ENCODE measurements at places on chromosomes 5 and 9.

- no peak for DNase-seq
Measured at GRCh38 chr5:169149317-169149716, 151.6 kb downstream of the SLIT3 start.

DNA sequence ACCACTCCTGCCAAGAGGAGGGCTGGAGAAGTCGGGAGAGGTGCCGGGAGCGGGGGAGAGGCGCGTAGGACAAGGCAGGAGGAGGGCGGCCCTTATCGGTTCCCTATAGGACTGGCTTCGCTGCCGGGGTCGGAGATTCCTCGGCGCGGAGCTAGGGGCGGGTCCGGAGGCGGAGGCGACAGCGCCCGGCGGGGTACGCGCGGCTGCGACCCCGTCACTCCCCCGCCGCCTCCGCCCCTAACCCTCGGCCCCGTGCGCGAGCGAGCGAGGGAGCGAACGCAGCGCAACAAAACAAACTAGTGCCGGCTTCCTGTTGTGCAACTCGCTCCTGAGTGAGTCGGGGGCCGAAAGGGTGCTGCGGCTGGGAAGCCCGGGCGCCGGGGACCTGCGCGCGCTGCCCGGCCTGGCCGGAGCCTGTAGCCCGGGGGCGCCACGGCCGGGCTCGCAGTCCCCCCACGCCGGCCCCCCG, 2.0 kb downstream of the GLIS3 start:
- DNase-seq, result peak; percentile 53

DNA sequence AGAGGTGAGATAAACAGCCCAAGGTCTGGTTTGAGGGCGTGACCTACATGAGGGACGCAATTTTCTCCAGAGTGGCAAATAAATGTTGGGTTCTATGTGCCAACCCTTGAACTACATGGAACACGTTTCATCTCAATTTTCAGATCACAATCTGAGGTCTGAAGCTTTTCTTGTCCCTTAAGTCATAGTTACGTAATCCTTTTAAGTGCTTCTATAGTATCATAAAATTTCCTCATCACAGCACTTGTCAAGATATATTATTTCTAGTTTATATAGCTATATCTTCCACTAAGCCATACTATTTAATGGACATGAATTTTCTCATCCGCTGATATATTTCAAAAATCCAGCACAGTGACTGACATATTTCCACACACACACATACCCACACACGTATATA, 53.1 kb upstream of the GRIN3A start:
- DNase-seq, result no peak

- DNase-seq, result no peak
Measured at GRCh38 chr5:151026088-151026487, 5.7 kb downstream of the GPX3 start.

GRCh38 chr5:124504081-124504916, 242.1 kb downstream of the ZNF608 start:
- DNase-seq, result peak; percentile 3

- DNase-seq, result peak; percentile 2
Measured at GRCh38 chr5:35971186-35971877, 19.9 kb downstream of the UGT3A1 start.

DNA sequence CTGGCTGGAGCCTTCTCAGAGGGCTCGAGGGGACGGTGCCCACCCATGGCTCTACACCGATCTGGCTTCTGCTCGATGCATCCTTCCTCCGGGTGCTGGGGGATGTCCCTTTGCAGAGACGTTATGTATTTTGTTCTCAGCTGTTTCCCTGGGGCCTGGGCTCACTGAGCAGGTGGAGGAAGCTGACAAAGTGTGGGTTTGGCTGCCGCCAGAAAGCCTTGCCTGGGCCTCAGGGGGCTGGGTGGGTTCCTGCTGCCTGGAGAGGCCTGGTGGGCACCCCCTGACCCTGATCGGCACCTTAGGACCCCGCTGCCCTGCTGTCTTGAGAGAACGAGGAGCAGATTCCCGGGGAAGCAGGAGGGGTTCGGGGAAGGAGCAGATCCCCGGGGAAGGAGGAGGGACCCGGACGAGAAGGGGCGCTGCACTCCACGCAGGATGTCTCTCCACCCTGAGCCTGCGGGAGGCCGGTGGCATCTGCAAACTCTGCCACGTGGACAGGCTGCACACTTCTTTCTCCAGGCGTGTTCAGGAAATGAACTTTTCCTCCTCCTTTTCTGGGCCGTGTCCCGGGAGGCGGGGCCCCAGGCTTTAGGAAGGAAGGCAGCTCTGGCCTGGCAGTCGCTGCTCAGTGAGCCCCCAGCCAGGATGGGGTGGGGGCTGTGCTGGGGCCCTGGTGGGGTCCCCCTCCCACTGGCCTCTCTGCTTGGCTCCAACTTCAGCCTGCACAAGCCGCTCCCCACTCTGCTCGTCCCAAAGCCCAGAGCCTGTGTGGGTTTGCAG, 148.9 kb downstream of the RXRA start:
- peak; percentile 55 for DNase-seq

GRCh38 chr5:54659700-54660131, 142.2 kb downstream of the SNX18 start:
- peak; percentile 40 for DNase-seq

DNA sequence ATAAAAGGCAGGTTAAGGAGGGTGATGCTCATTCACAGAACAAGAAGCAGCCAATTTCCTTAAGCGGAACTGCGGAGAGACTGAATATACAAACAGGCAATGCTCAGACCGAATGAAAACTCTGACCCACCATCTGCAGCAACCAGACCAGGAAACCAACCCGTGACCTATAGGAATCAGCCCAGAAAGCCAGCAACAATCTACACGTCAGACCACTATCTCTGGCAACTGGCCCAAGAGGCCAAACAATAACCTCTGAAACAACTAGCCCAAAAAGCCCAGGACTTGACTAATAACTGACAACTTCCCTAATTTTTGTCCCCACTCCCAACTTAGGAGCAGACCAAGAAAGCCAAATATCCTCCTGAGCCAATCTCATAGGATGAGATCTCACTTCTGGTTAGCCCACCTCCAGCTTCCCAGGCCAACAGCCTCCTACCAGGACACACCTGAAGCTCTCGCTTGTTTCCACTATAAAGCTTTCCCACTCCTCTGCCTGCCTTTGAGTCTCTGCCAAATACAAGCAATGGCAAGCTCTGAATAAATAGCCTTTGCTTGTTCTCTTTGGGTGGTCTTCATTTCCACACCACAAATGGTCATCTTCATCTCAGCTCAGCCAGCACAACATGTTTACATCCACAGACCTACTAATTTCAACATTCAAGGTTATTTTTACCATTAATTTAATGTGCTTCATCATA, 168.5 kb downstream of the HSD17B3 start:
- DNase-seq, result no peak

GRCh38 chr5:77637170-77637997, 1.1 kb downstream of the OTP start:
- DNase-seq, result no peak

DNA sequence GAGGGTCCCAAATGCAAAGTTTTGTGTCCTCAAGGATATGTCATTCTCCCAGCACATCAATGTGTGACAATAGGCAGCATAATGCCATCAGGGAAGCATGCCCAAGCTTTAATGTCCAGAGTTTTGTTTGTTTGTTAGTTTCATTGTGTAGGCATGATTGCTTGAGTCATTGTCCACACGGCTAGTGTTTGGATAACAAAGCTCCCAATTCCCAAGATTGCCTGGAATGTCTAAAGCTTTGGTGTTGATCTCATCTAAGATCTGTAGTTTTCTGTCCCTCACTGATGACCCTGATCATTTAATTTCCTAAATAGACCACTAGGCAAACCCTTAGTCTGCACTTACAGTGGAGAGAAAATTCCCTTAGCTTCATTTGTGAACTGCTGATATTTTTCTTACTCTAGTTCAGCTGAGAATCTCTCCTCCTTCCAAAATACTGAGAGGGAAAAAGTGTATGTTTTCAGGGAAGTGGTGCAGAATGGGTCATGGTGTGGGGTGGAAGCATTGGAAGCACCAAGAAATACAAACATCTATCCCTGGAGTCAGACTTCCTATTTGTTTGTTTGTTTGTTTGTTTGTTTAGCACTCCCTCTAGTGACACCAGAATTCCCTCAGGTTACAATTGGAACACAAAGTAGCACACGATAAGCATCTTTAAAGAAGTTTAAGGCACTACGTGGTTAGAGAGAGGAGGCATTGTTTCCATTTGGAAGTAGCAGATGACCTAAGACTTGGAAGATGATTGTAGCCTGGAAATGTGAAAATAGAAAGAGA, 127.1 kb downstream of the PRDM6 start:
- no peak for DNase-seq

DNA sequence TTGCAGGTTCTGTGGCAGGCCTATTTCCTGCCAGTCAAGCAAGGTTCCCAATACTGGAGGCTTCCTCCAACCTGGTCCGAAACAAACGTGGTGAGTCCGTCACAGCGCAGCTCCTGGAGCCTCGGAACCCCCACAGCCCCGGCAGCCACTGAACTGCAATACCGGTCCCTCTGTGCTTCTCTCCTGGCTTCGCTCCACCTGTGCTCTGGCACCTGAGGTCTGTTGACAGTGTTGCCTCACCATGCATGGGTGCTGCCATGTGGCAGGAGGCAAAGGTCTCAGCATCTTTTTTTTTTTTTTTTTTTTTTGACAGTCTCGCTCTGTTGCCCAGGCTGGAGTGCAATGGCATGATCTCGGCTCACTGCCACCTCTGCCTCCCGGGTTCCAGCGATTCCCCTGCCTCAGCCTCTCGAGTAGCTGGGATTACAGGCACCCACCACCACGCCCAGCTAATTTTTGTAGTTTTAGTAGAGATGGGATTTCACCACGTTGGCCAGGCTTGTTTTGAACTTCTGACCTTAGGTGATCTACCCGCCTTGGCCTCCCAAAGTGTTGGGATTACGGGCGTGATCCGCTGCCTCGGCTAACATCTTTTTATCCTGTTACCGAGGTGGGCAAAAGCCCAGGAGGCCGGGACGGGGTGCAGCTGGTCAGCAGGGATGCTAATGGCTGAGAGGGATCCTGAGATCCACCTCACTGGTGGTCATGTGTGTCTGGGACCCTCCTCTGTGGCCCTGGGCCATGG, 57.1 kb upstream of the RNU6ATAC start:
- no peak for DNase-seq

GRCh38 chr9:85112391-85112790, 442.9 kb downstream of the NTRK2 start:
- DNase-seq, result no peak

GRCh38 chr5:136732751-136733150, 367.4 kb upstream of the TRPC7 start:
- no peak for DNase-seq

GRCh38 chr5:1052641-1053390, 44.2 kb downstream of the NKD2 start:
- no peak for DNase-seq

DNA sequence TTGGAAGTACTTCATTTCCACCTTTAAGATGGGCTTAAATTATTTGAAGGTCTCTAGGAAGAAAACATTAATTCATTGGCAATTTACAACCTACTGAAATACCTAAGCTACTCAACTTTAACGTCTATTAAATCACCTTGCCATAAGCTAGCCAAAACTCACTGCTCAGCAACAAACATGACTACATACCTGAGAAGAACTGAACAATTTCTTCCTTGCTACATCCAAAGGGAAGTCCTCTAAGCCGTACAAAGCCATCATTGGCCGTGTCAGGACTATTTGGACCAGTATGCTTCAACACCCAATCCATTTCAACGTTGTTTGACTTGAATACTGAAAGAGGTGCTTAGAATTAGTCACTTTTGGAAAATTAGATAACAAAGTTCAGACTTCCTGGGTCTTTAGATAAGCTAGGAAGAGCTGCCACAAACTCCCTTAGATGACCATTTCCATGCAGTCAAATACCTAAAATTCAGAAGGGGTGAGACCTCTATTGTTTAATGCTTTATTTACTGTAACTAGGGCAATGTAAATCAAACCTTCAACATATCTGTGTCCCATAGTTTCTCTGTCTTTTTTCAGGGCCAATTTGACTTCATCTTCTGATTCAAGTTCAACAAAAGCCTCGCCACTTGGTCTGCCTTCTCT, 2.6 kb downstream of the HNRNPH1 start:
- DNase-seq, result no peak

DNA sequence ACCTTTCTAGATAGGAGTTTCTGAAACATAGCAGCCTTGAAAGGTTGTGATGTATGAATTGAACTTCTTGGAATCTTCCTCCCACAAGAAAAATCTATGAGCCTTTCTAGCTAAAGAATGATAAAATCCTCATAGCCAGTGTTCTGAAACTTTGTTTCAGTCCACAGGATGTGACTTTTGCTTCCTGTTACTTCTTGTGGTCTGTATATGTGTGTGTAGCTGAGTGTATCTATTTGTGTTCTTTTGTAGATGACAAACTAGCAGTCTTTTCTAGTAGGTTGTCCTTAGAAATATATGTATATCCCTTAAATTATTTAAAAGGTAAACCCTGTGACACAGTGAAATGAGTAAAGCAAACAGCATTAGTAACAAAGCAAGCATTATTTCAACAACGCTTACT, 188.8 kb downstream of the MRPS30 start:
- DNase-seq, result no peak

- DNase-seq, result no peak
Measured at GRCh38 chr5:135026645-135027265, 7.3 kb downstream of the PITX1 start.

GRCh38 chr9:113436728-113437515, 26.4 kb downstream of the C9orf43 start:
- DNase-seq, result no peak
